ENCODE measurements at places on chromosomes 5 and 9.

DNA sequence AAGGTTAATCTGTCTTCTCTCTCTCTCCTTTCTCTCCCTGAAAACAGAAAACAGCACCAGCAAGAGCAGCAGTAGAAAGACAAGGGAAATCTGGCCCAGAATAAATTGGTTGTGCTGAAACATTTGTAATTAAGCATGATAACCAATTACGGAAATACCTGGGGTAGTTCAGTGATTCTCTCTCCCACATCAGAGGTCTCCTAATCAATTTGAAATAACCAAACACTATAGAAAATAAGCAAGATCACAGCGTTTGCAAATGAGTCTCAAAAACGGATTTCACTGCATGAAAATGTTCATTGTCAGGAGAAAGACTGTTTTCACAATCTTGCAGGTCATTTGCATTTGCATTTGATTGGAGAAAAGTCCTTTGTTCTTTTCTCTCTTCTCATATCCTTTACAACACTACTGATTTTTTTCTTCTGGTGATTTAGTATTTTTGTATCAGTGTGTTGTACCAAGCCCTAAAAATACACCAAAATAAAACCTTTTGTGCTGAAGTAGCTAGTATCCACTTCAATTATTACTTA, 36.8 kb upstream of the CDH6 start:
- DNase-seq = no peak

DNA sequence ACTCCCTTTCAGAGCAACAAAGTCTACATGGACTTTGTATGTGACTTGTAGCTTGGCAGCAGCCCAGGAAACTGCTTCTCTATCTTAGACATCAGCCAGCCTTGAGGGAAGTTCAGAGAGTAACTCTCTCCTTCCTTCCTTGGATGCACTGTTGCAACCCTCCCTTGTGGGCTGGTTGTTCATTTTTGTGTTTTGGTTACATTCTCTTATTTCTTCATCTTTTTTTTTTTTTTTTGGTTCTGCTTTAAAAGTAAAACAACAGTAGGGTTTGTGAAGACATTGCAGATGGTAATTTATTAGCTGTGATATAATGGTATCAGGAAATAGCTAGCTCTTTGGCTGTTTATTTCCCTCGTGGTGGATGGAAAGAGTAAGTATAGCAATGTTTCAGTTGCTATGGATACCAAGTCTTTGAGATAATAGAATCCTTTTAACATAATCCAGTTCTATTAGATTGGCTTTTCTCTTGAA, 97.9 kb upstream of the MAMDC2 start:
- no peak for DNase-seq

DNA sequence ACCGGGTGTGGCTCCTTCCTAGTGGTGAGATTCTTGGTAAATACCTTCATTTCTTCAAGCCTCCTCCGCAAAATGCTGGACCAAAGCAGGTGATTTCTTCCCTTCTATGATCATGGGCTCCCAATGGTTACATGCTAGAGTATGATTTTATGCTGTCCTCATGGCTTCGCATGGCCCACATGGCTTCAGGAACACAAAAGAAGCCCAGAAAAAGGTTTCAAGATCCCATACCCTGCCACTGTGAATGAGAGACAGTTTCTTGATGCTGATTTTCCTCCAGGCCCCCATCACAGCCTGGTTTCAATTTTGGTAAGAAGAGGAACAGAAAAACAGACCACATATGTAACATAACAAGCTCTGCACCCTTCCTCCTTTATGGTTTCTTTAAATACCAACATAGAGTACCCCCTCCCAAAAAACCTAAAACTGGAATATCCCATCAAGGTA, 2.4 kb upstream of the RXFP3 start:
- DNase-seq = no peak

- no peak for DNase-seq
These were observed 276.2 kb upstream of the SLC24A2 start for GRCh38 chr9:20065046-20065445.

GRCh38 chr9:35871545-35871944, 1.3 kb upstream of the OR13J1 start:
- DNase-seq = no peak

DNA sequence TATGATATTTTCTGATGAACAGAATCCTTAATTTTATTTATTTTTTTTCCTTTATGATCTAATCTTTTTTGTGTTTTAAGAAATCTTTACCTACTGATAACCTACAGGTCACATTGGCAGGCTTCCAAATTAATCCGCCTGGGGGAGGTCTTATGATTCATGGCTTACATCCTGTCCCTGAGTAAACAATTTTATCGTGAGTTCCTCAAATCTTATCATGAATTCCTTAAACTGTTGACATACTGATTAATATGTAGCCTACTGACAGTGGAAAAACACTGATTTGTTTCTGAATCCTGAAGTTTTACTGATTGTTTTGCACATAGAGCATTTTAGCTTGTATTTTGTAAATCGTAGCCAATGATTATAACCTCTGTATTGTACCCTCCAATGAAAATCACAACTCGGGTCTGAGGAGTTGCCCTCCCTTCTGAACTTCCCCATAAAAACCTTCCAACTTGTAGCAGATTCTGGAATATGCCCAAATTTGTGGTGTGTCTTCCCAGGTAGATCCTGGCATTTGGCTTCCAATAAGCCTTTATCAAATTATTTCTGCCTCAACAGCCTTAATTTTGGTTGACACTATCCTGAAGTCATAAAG, 105.6 kb downstream of the VCAN start:
- no peak for DNase-seq

Measured in NCI-H1694 (cell line).